Muscle of leg (tissue), 16 donors: ENCODE measurements at places on chromosomes 16 and 17. TPM values are rescaled to one million over a fixed set of nuclear protein-coding genes. Genes with fewer than 3 reads are reported as not detected.

DNA sequence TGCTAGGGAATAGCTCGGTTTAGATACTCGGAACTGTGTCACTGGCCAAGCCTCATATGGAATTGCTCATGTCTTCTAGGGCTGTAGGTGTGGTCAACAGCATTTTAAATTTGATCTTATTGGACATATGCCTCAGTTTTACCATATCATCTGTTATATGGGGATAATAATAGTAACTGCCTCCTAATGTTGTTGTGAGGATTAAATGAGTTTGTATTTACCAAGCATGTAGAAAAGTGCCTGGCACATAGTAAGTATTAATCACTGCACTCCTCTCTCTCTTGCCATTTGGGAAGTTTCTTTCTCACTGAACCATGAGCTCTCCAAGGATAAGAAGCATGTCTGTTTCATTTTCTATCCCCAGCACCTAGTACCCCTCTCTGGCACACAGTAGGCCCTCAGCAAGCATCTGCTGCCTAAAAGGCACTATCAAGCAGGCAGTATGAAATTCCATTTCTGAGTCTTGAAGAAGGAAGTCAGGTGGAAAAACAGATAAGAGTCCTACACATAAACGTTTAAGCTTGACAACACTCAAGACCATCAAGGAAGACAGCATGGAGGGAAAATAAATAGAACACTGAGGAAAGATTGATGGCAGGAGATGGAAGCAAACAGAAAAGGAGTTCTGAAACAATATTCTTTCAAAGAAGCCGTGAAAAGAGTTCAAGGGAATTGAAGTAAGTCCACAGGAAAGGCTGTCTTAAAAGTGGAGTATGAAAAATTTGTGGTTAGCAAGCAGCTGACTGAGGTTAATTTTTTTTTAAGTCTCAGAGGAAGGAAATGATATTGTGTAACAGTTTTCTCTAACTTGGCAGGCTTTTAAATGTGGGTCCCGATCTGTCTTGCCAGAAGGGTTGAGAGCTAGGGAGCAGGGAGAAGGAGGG is 2.2 kb upstream of the ATP6V0A1 start:
- no peak overlapping the region for H3K4me3 ChIP-seq
- DNase-seq: peak; percentile 79
- H3K27me3 ChIP-seq: no peaks in the 10 kb centered on the region
- H3K4me1 ChIP-seq: peaks cover 13% of the 10 kb centered on the region
- H3K27ac ChIP-seq: peak overlapping the region; percentile 73

GRCh38 chr17:78101542-78101941 is 27.0 kb downstream of the TMC6 start:
- DNase-seq: no peak
- no peaks in the 10 kb centered on the region for H3K27me3 ChIP-seq
- H3K36me3 ChIP-seq: peaks cover 82% of the 10 kb centered on the region
- H3K4me3 ChIP-seq: no peak overlapping the region
- no peak overlapping the region for H3K27ac ChIP-seq

DNA sequence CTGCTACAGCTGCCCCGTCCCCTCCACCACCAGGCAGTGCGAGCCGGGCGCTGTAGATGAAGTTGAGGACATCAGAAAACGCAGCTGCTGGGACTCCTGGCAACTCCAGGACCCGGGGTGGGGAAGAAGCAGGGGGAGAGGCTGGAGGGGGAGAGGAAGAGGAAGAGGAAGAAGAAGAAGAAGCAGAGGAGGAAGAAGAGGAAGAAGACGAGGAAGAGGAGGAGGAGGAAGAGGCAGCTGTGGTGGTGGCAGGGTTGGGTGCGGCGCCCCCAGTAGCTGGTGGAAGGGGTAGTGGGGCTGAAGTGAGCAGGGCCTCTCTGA is 13.2 kb downstream of the ZBTB4 start:
- H3K27ac ChIP-seq: no peak overlapping the region
- no peak for DNase-seq
- H3K27me3 ChIP-seq: no peaks in the 10 kb centered on the region
- no peak overlapping the region for H3K4me3 ChIP-seq
- peaks cover 47% of the 10 kb centered on the region for H3K36me3 ChIP-seq

GRCh38 chr17:63478814-63479494 is 2.1 kb downstream of the ACE start:
- peaks cover 32% of the 10 kb centered on the region for H3K4me1 ChIP-seq
- no peak overlapping the region for H3K4me3 ChIP-seq
- no peaks in the 10 kb centered on the region for H3K36me3 ChIP-seq

DNA sequence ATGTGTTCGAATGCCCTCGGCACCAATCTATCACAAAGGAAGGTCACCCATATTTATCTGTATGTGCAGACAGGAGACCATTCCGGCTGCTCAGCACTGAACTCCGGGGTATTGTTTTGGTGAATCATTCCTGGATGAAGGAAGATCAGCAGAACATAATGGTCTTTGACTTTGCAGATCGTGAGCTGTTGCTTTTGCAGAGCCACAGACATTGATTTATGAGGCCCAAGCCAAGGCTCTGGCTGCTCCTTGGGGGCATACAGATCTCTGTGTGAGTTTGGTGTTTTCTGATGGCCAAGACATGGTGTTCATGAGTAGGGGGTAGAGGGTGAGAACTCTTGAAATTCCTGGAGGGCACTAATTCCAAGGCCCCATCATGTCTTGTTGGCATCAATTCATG is 458.8 kb upstream of the HSBP1 start:
- peaks cover 10% of the 10 kb centered on the region for H3K4me1 ChIP-seq
- H3K27ac ChIP-seq: no peak overlapping the region
- H3K36me3 ChIP-seq: no peaks in the 10 kb centered on the region
- no peaks in the 10 kb centered on the region for H3K27me3 ChIP-seq
- no peak overlapping the region for H3K4me3 ChIP-seq

DNA sequence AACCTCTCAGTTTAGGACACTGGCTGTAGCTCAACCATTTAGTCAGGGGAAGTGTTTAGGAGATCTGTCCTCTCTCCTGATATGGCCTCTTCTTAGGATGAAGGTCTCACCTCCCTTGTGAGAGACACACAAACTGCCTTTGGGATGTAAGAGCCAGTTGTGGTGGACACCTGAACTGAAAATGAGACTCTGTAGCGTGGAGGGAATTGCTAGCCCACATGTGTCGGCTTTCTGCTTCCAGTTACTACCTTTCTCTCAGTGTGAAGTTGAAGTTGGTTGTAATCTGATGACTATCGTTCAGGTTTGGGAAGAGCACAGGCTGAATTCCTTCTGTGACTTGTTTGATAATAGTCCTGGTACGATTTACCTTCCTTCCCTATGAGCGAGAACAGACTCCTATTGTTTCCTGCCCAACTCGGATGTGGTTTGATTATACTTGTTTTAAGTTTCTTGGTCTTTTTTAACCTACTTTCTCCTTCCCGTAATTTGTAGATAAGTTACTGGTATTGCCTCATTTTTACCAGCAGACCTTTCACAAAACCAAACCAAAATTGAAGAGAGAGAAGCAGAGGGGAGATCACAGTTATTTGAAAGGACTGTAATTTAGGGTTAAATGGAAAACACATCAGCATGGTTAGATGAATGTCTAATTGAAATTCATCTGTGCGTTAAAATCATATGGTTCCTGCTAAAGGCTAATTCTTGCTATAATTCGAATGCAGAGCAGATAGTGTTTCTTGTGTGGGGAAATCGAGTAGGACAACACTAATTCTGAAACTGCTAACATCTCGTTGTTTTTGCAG is 43.2 kb downstream of the CLEC16A start:
- peaks cover 28% of the 10 kb centered on the region for H3K36me3 ChIP-seq
- peaks cover 23% of the 10 kb centered on the region for H3K4me1 ChIP-seq
- H3K27me3 ChIP-seq: no peaks in the 10 kb centered on the region
- H3K4me3 ChIP-seq: no peak overlapping the region

- peaks cover 7% of the 10 kb centered on the region for H3K4me1 ChIP-seq
- no peaks in the 10 kb centered on the region for H3K36me3 ChIP-seq
- DNase-seq: peak; percentile 24
- no peak overlapping the region for H3K4me3 ChIP-seq
- H3K27me3 ChIP-seq: no peaks in the 10 kb centered on the region
Measured at GRCh38 chr17:44587339-44587738, 30.1 kb downstream of the FZD2 start.

- H3K27me3 ChIP-seq: no peaks in the 10 kb centered on the region
- DNase-seq: no peak
- peaks cover 4% of the 10 kb centered on the region for H3K4me1 ChIP-seq
- no peak overlapping the region for H3K4me3 ChIP-seq
- no peaks in the 10 kb centered on the region for H3K36me3 ChIP-seq
Measured at GRCh38 chr17:56733833-56734232, 99.9 kb downstream of the C17orf67 start.

KRT40 gene
- 11.0 TPM for total RNA-seq

HNF1B gene
- not detected for total RNA-seq

SPIRE2 gene
- total RNA-seq: 1.6 TPM

SEZ6L2 gene
- 1.1 TPM for total RNA-seq

SAMD14 gene
- 1.5 TPM for total RNA-seq

SREBF1 gene
- 16.1 TPM for total RNA-seq
